ENCODE measurements at places on chromosomes 7 and 10. TPM values are rescaled to one million over a fixed set of nuclear protein-coding genes. Genes with fewer than 3 reads are reported as not detected.

Gene RAPGEF5
- 62.7 TPM for total RNA-seq

Gene NKX6-2
- total RNA-seq, result 5.8 TPM

Gene KNDC1
- 18.5 TPM for total RNA-seq

Gene AKR1C8
- not detected for total RNA-seq

Gene ACTA2
- total RNA-seq, result 14.8 TPM

Gene TMEM273
- total RNA-seq, result 2.1 TPM

Gene ENTPD7
- 14.3 TPM for total RNA-seq

Gene C10orf67
- total RNA-seq, result 1.2 TPM

Gene CCDC172
- not detected for total RNA-seq

Gene CALML3
- 0.69 TPM for total RNA-seq

Gene WDFY4
- total RNA-seq, result 1.6 TPM

Gene NFE2L3
- 10.6 TPM for total RNA-seq

Gene GAD2
- total RNA-seq, result 40.1 TPM

Gene LRRC61
- total RNA-seq, result 12.9 TPM

Gene CISD1
- 54.7 TPM for total RNA-seq

Gene ADO
- 39.9 TPM for total RNA-seq

Gene C7orf33
- not detected for total RNA-seq

Gene SPDYE2
- total RNA-seq, result 0.23 TPM

Gene BMPER
- total RNA-seq, result 12.2 TPM

Gene PAX4
- total RNA-seq, result not detected

Gene TSPAN12
- total RNA-seq, result 16.8 TPM

Gene ITGA8
- total RNA-seq, result 6.5 TPM

Gene JAKMIP3
- total RNA-seq, result 7.6 TPM
